NCI-H1694 (cell line): ENCODE measurements at places on chromosomes 12 and 14.
A peak's percentile ranks its signal among the peaks of the same experiment; 100 is the strongest.

DNA sequence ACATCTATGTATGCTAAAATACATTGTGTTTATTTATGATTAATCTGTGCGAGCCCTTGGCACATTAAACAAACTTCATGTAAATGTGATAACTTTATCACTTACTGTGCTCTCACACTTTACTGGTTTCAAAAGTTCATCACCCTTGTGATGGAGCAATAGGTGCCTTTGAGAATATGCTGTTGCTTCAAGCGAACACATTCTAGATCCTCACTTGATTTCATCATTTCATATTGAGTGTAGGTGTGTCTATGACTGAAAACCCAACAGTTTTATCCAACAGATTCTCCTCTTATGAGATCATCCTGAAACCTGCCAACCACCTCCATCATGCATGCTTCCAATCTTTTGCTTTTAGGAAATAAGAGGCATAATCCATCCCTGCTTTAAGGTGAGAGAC lies 854.4 kb downstream of the TMEM121 start:
- DNase-seq = no peak

- no peak for DNase-seq
Observed at GRCh38 chr14:89564286-89564957, 147.4 kb upstream of the FOXN3 start.

- DNase-seq = no peak
Observed at GRCh38 chr12:132550014-132550802, 60.2 kb downstream of the LRCOL1 start.

GRCh38 chr12:59594943-59595500 lies 807 bp upstream of the SLC16A7 start:
- DNase-seq = no peak

- no peak for DNase-seq
Observed at GRCh38 chr12:24505366-24506015, 443.4 kb downstream of the BCAT1 start.

GRCh38 chr12:86729739-86730138 lies 473.5 kb upstream of the MGAT4C start:
- no peak for DNase-seq

GRCh38 chr12:7695237-7695560 lies 376 bp downstream of the GDF3 start:
- no peak for DNase-seq

GRCh38 chr14:76812422-76813383 lies at the start of gene ANGEL1:
Gene ANGEL1, minus strand, starts transcription at chr14:76812882. Its CDS starts 55 bp downstream, at chr14:76812827.
- DNase-seq = peak; percentile 98

- no peak for DNase-seq
Observed at GRCh38 chr14:22820731-22821130, 5.5 kb upstream of the SLC7A7 start.

GRCh38 chr14:50357753-50358395 lies 38.8 kb downstream of the CDKL1 start:
- no peak for DNase-seq

DNA sequence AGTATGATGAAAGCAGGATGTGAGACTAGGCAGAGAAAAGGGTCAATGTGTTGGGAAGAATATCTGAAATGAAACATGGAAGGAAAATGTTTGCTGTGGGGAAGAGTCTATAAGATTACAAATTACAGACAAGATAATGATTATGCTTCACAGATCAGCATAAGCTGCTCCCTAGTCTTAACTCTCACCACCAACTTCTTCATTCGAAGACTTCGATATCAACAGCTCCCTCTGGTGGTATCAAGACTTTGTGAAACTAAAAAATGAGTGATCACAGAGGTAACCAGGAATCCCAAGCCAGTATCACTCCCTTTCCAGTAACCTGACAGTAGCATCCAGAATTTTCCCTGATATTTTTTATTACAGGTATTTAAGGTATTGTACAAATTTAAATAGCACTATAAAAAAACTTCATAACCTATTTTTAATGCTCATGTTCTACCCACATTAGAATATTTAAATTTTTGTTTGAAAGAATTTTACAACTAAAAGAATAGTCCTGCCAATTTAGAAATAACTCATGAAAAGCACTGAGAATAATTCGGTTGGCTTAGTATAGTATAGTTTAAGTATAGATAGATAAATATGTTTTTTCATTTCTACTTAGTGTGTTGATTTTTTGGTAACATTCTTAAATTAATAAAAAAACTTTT lies 84.4 kb downstream of the C2CD5 start:
- DNase-seq = peak; percentile 50

- no peak for DNase-seq
Observed at GRCh38 chr12:110733089-110733715, 9.5 kb downstream of the PPP1CC start.

GRCh38 chr14:62453226-62453625 lies 592.0 kb downstream of the KCNH5 start:
- DNase-seq = no peak

GRCh38 chr12:110355073-110355472 lies 48.4 kb downstream of the ANAPC7 start:
- DNase-seq = peak; percentile 13

DNA sequence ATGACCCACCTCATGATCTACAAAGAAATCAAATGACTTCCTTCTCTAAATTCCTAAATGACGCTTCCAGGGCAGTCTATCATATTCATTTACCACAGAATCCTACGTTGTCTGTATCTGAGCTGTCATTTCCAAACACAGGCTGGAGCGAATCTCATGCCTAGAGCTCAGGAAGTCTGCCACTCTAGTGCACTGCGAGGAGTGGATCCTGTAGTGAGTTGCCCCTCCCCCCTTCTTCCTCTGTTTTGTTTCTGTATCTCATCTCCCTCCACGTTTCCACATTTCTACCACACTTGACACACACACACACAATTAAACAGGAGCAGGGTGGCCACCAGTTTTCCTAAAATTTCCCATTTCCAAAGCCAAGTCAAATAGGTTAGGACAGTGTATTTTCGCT lies 415.4 kb upstream of the PRICKLE1 start:
- no peak for DNase-seq

GRCh38 chr12:80432061-80432460 lies 12.0 kb upstream of the PTPRQ start:
- no peak for DNase-seq

DNA sequence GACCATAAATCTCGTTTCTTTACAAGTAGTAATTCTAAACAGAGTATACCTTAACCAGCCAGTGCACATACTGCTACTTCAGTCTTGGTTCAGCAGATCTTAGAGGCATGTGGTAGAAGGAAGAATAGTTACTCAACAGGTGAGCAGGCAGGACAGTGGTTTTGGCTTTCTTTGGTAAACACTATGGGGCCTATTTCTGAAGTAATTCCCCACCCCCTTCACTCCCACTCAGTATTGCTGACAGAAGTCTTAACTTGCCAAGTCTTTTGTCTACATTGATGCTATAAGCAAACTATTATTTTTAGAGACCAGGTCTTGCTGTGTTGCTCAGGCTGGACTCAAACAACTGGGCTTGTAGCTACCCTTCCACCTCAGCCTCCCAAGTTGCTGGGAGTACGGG lies 68.5 kb downstream of the FBXO34 start:
- DNase-seq = no peak

- no peak for DNase-seq
Observed at GRCh38 chr12:87836190-87836589, 193.0 kb downstream of the C12orf50 start.

DNA sequence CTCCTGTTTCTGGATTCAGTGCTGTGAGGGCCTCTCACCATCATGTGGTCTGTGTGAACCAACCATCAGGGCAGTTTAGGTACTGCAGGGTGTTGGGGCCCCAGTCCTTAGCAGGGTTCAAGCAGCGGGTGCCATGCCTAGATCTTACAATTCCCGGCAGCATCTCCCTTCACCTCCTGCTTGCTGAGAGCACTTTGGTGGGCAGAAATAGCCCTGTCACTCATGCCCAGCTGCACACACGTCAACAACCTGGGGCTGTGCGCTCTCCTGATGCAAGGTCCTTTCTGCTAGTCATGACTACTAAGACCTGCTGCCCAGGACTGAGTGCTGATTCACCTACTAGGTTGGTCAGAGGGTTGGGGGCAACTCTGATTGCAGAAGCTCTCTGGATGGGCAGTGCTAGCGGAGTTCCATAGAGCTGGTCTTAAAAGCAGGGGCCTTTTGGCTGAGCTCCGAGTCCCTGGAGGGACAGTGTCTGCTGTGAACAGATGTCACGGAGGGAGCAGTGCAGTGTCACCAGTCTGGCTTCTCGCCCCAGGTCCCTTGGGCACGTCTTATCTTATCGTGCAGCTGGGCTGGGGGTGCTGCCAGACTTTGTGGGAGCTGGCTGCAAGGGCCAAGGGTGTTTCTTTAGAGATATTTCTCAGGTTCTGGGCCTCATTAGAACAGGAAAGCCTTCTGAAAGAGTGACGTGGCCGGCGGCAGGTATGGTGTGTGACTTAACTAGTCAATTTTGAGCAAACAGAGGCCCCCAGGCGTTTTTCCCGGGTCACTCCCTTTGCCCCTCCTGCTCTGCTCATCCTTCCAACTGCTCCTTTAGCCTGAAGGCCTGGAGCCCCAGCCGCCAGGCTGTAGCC lies 71.8 kb downstream of the NINJ2 start:
- peak; percentile 53 for DNase-seq

- no peak for DNase-seq
Observed at GRCh38 chr12:96256672-96257361, 62.6 kb downstream of the ELK3 start.

DNA sequence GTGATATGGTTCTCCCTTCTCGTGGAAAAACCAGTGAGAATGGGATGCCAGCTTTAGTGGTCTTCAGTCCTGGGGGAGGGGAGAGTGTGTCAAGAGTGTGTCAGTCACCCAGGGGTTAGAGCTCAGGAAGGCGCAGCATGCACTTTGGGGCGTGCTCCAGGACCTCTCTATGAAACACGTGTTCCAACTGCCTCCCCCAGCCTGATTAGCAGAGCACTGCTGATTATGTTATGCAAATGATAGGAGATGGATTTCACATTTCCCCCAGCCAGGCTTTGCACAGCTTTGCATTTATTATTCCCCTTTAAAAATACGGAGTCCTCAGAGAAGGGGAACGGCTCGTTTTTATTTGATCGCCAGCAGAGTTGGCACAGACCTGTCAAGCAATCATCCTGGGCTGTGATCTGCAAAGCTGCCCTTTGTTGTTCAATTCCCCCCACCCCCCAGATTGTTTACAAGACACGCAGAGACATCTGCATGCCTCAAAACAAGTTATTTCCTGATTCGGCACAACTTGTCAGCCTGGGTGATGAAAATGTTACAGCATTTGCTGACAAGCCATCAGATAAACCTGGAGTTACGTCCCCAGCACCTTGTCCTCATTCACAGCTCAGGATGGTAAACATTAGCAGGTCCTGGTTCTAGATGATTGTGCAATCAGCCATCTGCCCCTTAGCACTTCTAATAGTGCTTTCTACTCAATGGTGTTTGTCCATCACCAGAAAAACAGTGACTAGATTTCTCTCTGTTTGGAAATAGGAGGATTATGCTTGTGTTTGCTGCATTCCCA lies 196.5 kb downstream of the NOVA1 start:
- DNase-seq = peak; percentile 71

GRCh38 chr14:69208666-69209065 lies 17.4 kb downstream of the EXD2 start:
- no peak for DNase-seq

- no peak for DNase-seq
Observed at GRCh38 chr12:60501124-60501729, 905.4 kb downstream of the SLC16A7 start.

DNA sequence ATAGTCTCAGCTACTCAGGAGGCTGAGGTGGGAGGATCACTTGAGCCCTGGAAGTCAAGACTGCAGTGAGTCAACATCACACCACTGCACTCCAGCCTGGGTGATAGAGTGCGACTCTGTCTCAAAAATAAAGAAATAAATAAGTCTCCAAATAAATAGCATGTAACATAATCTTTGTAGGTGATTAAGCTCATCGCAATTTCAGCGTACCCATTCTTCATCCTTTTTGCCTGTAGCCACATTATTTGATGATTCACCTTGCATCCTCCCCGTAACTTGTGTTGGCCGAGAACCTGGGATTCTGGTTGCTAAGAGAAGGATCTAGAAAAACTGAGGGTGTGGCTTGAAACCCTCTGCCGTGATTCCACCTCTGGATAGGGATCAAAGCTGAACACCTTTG lies 115.1 kb downstream of the GALC start:
- DNase-seq = no peak

DNA sequence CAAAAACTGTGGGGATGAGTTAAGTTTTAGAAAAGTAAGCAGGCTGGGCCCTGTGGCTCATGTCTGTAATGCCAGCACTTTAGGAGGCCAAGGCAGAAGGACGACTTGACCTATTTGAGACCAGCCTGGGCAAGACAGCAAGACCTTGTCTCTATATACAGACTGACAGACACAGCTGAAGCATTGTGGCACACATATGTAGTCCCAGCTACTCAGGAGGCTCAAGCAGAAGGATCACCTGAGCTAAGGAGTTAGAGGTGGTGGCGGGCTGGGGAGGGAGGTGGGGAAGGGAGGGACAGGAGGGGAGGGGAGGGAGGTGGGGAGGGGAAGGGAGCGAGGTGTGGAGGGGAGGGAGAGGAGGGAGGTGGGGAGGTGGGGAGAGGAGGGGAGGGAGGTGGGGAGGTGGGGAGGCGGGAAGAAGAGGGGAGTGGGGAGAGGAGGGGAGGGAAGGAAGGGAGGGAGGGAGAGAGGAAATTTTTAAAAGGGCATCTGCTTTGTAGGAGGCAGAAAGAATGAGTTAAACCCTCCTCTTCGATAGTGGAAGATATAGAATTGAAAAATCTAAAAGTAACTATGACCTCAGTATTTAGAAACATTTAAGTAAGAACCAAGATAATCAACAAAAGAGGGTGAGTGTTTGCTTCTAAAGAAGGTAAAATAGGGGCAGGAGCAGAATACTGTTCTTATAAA lies 30.9 kb downstream of the MED13L start:
- DNase-seq = no peak

GRCh38 chr12:46364777-46365580 lies 7.6 kb downstream of the SLC38A2 start:
- DNase-seq = no peak

GRCh38 chr14:51607711-51608110 lies 44.0 kb upstream of the FRMD6 start:
- no peak for DNase-seq

- DNase-seq = no peak
Observed at GRCh38 chr14:99073431-99073830, 198.6 kb downstream of the BCL11B start.

GRCh38 chr14:100737526-100737925 lies 10.8 kb downstream of the DLK1 start:
- no peak for DNase-seq

- DNase-seq = no peak
Observed at GRCh38 chr12:111010061-111010460, 89.7 kb upstream of the MYL2 start.

DNA sequence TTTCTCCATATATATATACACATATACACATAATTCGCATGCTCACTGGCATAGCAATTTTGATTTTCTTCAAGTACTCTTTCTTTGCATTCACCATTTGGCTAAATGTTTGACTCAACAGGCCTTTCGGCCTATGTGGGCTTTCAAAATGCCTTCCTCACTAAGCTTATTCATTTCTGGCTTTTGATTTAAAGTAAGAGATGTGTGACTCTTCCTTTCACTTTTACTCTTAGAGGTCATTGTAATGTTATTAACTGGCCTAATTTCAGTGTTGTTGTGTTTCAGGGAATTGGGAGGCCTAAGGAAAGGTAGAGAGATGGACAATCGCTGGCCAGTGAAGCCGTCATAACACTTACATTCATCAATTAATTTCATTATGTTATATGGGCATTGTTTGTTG lies 14.5 kb upstream of the KLRD1 start:
- no peak for DNase-seq
